ENCODE measurements at places on chromosomes 1 and 21.

DNA sequence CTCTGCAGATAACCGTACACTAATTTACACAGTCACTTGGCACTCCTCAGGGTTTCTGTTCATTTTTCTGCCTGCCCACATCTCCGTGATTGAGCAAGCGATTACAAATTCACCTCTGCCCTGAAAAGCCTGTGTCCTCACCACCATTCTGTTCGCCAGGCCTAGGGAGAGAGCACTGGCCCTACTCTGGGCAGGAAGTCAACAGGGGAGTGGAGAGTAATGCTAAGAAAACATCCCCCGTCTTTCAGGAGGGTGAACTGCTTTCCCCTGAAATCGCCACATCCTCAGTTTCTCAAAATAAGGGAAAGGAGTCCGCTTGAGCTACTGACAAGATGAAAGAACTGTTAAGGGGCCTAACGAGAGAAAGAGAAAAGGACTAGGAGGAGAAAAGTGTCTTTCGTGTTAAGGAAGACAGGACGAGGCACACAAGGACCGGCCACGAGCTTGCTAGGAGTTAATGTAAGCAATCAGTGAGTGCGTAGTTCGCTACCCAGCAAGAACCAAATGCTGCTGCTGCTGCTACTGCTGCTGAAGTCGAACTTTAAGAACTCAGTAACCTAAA is 632 bp downstream of the PEX19 start:
- peak; percentile 36 for DNase-seq

DNA sequence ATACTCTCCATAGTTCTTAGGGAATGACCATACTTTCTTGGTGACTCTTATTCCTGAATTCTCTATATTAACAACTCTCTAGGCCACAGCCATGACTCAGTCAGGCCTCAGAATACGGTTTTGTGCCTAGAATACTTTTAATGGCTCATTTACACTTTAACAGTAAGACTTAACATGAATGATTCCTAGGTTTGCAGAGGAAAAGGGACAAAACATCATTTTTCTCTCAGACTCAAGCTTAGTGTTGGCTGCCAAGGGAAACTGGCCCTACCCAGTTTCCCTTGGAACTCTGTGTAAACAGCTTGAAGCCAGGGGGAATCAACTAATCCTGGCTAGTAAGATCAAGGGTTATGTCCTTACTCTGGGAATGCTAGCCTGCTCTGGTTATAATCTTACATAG is 164.9 kb upstream of the PKN2 start:
- DNase-seq, result peak; percentile 85

DNA sequence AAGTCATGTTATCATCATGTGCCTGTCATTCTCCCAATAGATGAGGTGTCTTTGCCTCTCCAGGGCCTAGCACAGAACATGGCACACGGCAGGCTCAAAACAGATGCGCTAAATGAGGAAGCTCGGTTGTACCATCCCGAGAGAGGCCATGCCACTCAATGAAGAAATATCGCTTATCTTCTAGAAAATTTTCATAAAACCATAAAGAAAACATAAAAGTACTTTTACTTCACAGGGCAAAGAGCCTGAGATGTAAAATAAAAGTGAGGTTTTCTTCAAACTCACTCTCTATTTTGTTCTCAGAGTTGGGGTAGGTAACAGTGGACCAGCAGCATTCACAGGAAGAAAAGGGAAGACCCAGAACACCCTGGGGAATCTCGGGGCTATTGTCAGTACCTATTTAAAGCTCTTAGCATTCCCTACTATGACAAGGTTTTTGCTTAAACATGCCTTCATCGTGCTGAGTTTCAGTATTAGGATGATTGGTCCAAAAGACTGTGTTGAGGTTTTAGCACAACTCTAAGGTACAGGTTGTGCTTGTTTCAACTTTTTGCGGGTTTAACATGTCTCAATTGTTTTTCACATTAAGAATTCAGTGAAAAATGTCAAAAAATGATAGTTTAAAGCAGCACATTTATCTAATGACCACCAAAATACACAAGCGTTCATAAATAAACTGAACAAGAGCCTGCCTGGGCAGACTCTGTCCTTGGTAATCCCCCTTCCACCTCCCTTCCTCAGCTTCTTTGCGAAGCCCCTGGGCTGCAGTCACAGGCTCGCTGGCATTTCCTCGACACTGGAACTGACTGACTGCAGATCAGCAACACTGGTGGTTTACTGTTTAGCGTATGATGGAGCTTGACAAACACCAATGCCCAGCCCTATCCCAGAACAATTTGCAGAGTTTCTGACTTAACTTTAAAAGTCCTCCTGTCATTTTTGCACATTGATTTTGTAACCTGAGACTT is 55.6 kb downstream of the COQ8A start:
- no peak for DNase-seq

GRCh38 chr21:42468491-42469131 is 27.4 kb downstream of the RSPH1 start:
- no peak for DNase-seq

DNA sequence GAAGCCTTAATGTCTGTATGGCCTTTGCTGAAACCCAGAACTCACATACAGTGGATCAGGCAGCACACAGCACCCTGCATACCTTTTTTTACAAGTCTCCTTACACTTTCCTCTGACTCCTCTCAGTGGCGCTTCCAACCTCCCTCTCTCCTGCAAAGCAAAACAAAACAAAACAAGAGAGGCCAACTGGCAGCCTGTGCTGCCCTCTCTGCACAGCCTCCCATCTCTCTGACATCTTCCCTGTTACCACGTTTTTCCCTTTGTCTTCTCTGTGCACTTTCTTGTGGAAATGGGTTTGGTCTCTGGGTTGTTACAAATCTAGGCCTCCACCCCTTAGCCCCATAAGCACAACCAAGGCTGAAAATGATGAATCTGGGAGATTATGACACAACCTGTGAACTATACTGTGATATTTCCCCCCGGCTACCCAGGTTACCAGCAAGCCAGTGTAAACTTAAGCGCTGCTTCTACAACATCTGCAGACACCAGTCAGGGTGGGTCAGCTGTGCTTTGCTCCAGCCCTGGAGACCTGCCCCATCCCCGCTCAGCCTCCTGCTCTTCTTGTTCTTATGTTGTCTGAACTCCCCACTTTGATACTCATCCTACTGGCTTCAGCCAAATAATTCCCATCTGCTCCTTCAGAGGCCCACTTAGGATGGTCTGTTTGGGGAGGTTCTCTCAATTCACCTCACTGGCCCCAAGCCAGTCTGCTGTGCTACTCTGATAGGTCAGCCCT is 54.9 kb upstream of the FMOD start:
- no peak for DNase-seq

- peak; percentile 67 for DNase-seq
Observed at GRCh38 chr1:244012202-244012601, 38.9 kb upstream of the ZBTB18 start.

GRCh38 chr1:99643021-99643779 is 2.7 kb upstream of the PALMD start:
- DNase-seq, result peak; percentile 68

GRCh38 chr1:222109836-222110235 is 367.9 kb upstream of the DUSP10 start:
- peak; percentile 19 for DNase-seq

DNA sequence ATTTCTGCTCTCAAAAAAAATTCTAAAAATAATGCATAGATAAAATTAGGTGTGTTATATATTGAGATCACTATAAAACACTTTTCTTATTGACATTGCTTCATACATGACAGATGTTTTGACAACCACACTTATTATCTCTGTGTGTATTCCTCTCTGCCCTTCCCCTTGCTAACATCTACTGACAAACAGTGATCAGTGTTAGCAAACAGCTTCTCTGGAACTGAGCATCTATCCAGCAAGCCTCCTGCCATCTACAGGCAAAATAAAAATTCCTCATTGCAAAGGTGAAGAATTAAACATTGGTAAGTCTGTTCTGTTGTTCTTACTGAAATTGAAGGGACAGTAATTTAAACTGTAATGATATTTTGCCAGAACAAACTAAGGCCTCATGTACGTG is 2153.9 kb downstream of the NCAM2 start:
- no peak for DNase-seq

- DNase-seq, result no peak
Observed at GRCh38 chr1:22619798-22620197, 16.6 kb upstream of the C1QA start.

- DNase-seq, result no peak
Observed at GRCh38 chr21:45769294-45769693, 125.8 kb downstream of the PCBP3 start.

- peak; percentile 19 for DNase-seq
Observed at GRCh38 chr1:47568763-47569162, 130.9 kb downstream of the FOXD2 start.

- peak; percentile 42 for DNase-seq
Observed at GRCh38 chr21:45004481-45005247, 64.8 kb downstream of the SLX9 start.

DNA sequence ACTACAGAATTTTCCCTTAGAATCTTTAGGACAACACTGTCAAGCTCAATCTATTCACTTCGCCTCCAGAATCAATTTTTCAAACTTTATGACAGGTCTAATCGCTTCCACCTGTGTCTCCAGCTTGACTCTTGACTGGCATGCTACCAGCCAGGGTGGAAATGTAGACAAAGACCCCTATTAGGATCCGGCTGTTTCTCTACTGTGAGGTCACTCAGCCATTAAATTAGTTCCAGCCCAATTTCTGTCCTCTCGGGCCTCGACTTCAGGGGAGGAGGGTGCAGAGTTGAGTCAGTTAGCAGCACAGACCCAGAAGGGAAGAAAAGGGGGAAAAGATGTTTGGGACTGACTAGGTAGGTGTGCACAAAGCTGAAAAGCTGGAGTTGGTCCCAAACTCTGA is 78.5 kb downstream of the HLCS start:
- DNase-seq, result peak; percentile 39

GRCh38 chr1:235864931-235865525 is 1.7 kb downstream of the LYST start:
- DNase-seq, result no peak

DNA sequence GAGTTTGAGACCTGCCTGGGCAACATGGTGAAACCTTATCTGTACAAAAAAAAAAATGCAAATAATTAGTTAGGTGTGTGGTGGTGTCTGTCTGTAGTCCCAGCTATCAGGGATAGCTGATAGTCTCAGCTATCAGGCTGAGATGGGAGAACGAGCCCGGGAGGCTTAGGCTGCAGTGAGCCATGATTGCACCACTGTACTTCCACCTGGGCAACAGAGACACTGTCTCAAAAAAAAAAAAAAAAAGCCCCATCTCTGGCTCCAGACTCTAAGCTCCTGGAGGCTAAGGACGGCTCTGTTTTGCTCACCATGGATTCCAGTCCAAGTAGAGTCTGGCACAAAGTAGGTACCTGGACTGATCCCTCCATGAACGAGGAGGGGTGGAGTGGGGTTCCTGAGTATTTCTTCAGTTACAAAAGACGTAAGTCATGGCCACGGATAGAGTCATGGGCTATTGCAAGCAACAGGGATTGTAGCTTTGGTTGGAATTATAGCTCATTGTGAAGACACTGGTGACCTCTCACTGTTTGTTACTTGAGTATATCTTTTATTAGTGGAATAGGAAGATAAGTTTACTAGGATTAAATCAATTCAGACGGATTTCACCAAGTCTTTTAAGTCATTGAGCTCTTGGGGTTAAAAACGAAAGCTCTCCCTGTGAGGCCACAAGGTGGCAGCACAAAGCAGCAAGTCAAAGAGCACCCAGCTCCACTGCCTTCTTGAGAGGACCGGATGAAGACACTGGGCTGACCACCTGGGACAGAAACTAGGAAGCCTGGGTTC is 35.6 kb upstream of the TMEM61 start:
- peak; percentile 74 for DNase-seq

GRCh38 chr1:163069142-163069541 is at the start of gene RGS4:
RGS4 (plus strand) TSS chr1:163069361; CDS start chr1:163069485, 124 bp downstream.
- peak; percentile 97 for DNase-seq

DNA sequence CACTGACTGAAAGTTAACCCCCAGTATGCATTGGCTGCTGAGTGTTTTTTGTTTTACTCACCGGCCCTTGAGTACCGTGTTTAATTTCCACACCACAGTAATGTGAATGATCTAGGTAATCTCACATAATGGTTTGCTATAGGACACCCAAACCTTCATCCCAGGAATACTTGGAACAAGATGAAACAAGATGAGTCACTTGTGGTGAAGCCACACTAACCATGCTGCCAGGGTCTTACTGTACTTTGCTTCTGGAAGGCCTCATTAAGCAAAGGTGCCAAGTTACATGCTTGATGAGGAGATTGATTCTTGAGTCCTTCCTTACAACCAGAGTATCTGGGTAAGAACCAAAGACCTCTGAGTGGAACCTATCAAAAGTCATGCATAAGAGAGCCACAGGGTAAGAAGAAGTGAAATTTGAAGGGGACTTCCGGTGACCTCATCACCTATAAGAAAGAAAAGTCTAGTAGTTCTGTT is 163.3 kb downstream of the NRIP1 start:
- DNase-seq, result peak; percentile 92

- no peak for DNase-seq
Observed at GRCh38 chr1:20615946-20616846, 17.1 kb upstream of the PINK1 start.

DNA sequence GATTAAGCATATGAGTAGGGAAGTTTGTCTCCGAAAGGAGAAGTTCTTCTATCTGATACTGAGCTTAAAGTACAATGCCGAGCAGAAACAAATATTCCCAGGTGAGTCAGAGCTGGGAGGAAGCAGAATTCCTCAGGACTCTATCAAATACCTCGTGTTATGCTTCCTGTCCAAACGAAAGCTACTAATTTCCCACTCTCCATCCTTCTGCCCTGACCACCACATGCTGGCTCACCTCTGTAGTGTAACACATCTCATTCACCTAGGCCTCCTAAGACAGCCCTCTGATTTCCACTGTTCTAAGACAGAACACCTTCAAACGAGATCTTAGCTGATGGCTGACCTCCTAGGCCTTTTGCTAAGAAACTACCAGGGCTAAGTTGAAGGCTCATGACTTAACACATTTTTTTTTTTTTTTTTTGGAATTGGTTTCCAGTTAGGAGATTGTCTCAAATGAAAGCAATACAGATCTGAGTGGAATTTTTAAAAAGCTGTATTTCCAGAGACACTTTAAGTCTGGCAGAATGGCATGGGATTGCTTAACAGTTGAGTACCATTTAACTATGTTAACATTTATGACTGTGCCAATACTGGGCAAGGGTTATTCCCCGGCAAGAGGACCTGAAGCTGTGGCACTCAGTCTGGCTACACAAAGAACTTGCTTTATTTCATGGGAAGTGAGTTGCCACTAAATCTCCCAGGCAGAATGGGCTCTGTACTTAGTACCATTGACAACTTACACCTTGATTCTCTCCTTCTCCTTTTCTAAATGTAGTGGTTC is 583.4 kb downstream of the DPYD start:
- peak; percentile 30 for DNase-seq

GRCh38 chr1:55612988-55613387 is 397.8 kb upstream of the USP24 start:
- DNase-seq, result peak; percentile 87

GRCh38 chr1:100786870-100787269 is 67.3 kb downstream of the VCAM1 start:
- no peak for DNase-seq

- DNase-seq, result no peak
Observed at GRCh38 chr1:226473325-226473724, 65.4 kb upstream of the PARP1 start.

DNA sequence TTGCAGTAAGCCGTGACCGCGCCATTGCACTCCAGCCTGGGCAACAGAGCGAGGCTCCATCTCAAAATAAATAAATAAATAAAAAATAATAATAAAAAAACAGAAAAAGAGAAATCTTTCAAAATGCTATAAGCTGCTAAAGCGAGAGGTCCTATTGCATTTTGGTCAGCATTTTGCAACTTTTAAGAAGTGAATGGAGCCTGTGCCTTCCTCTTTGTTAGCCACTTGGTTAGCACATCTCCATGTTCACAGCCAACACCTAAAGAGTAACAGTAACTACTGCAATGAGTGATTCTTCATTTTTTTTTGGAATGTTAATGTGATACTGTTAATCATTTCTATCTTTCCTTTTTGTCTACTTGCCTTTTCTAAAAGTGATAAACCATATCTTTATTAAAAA is 80.6 kb downstream of the ERG start:
- DNase-seq, result no peak
